ENCODE measurements at places on chromosomes 12 and 14.

- peak; percentile 73 for DNase-seq
Measured at GRCh38 chr12:6335451-6336078, 6.3 kb downstream of the TNFRSF1A start.

- DNase-seq = no peak
Measured at GRCh38 chr14:34241185-34241711, 220.8 kb downstream of the SPTSSA start.

DNA sequence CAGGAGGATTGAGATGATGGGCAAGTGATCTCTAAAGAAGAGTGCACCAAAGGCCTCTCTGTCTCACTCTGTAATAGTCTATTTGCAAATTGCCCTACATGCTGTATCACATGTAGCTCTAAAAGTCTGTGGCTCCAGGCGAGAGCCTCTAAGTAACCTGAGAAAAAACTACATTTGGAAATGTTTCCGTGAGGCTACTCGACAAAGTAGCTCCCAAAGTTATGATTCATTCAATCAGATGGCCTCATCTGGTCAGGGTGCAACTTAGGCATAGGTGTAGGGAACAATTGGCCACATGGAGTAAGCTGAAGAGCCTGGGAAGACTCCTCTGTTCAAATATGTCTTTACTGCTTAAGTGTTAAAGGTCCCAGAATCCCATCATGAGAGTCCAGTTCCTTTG lies 155.4 kb upstream of the PLEKHG7 start:
- no peak for DNase-seq

DNA sequence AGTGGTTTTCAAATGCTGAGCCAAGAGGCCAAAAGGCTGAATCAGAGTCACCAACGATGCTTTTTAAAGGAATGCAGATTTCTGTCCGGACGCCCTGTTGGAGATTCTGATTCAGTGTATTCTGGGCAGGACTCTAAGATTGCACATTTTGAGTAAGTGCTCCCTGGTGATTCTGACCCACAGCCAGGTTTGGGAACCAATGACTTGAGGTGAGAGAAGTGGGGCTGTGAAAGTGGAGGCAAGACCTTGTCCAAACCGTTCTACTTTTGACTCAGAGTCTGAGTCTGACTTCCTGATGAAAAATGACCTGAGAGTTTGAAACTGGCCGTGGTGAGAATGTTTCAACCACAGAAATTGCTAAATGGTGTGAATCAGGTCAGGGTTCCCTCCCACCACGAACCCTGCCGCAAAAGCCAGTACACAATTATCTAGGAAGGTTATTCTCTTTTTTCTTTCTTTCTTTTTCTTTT lies 90.2 kb downstream of the NTN4 start:
- DNase-seq = no peak

GRCh38 chr12:69008520-69008919 lies 75.5 kb upstream of the CPM start:
- DNase-seq = no peak

DNA sequence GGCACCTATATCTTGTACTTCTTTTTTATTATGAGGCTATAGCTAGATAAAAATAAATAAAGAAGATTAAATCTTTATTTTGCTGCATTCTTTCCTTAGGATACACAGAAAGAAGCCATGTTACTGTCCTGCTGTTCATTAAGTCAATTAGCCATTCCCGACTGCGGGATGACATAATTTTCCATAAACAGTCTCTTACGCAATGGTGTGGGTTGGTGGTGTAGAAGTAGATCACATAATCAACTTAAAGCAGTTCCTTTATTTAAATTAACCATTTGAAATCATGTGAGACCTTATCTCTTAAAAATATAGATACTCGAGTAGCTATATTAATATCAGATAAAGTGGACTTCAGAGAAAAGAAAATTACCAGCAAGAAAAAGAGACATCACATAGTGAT lies 40.2 kb downstream of the TAOK3 start:
- no peak for DNase-seq

DNA sequence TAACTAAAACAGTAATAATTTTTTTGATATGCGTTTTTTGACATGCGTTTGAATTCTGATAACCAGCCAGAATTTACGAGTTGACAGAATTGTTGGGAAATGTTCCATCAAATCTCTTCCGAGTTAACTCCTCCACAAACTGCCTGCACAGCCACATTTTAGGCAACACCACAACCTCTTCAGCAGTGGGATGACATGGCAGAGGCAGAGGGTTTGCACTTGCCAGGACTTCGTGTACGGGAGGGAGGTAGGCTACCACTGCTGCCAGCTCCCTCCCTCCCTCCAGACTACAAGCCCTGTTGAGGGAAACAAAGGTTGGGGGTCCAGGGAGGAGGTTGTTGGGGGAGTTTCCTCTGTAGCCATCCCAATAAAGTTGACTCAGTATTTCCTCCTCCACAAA lies 14.5 kb upstream of the ACTR6 start:
- DNase-seq = no peak

DNA sequence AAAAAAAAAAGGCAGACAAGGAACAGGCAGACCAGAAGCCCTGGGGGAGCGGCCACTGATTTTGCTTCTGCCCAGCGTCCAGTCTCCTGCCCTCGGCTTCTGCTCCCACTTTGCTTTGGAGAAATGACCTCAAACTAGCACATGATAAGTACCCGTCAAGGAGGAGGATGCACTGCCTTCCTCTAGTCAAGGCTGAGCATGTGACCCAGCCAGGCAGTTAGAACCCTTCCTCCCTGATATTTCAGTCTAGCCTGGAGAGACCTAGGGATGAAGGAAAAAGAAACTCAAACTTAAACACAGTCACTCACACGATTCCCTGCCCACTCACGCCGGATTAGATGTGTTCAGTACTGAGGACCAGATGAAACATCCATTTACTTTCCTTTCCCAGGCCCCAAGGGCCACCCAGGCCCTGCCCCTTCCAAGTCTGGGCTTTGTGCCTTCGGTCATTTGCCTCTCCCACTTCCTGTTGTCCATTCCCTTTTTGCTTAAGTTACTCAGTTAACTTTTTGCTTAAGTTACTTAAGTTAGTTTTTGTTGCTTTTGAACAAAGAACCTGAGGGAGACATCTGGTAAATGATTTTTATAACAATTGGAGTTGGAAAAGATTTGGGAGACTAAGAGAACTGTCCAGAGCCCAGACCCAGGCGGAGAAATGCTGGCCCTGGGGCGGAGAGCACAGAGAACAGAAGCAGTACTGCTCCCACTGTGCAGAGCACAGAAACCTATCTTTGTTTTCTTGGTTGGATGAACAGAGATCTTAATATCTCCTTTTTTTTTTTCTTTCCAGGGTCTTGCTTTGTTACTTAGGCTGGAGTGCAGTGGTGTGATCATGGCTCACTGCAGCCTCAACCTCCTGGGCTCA lies 23.0 kb upstream of the TTC7B start:
- no peak for DNase-seq

- DNase-seq = no peak
Measured at GRCh38 chr14:24959791-24960331, 90.1 kb downstream of the STXBP6 start.

DNA sequence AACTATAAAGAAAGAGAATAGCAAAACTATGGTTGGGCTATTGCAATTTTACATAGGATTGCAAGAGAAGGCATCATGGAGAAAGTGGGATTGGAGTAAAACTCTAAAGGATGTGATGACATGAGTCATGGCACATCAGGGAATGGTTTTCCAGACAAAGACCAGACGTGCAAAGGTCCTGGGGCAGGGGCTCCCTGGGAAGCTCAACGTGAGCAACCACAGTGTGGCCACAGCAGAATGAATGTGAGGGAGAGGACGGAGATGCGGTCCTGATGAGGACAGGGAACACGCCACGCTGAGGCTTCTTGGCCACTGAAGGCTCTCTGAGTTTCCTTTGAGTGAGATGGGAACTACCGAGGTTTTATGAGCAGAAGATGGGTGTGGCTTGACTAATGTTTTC lies 38.2 kb downstream of the FZD10 start:
- no peak for DNase-seq

DNA sequence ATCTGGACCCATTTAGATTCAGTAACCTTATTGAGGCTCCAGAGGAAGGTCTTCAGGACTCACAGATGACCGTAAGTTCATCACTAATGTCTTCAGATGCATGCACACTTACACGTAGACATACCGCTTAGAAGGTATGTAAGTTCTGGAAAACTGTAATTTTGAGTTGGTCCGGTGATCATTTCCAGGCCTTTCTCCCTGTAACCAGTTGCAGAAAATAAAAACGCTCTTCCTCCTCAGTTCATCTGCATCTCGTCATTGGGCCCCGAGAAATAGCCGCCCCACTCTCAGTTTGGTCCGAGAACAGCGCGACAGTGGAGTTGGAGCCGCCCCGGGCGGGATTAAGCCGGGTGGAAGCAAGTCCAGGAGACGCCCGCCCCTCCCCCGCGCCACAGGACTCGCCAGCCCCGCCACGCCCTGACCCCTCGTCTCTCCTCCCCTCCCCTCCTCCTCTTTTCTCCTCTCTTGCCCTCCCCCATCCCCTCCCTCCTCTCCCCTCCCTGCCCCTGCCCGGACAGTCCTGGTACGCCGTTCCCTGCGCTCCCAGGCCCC lies 83.7 kb downstream of the TNFAIP2 start:
- DNase-seq = no peak

GRCh38 chr14:39023939-39024871 lies 78.8 kb downstream of the SEC23A start:
- no peak for DNase-seq

DNA sequence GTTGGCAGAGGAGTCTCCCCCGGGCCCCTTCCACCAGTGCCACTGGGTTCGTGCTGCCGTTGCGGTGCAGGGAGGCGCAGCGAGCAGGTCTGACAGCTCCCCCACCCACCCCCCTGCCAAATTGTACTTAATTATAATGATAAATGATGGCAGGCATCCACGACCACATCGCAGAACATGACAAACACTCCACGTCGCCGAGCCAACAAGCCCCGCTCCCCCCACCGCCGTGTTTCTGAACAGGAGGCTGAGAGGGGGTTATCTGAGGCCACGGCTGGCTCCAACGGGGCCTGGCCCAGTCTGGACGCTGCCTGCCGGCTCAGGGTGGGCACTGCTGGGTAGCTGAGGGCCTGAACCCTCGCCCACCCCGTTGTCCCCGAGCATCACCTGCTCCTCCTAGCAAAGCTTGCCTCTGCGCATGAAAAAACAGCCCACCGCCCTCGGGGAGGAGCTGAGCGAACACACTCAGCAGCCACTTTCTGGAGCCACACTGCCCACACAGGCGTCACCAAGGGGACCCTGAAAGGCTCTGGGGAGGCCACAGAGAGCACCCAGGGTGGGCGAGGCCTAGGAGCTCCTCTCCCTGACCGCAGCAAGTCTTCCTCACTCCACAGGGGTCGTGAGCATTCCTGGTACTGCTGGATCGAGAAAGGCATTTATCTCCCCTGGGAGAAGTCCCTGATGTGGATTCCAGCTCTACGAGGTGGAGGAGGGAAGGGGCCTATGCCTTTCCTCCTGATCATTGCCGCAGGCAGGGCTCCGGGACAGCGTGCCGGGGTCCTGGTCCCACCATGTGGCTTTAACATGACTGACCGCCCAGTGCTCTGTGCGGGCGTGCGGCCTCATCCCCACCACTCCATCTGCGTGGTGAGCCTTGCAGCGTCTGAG lies 35.4 kb upstream of the DIO3 start:
- no peak for DNase-seq

GRCh38 chr12:18165422-18165871 lies 75.5 kb upstream of the RERGL start:
- no peak for DNase-seq

DNA sequence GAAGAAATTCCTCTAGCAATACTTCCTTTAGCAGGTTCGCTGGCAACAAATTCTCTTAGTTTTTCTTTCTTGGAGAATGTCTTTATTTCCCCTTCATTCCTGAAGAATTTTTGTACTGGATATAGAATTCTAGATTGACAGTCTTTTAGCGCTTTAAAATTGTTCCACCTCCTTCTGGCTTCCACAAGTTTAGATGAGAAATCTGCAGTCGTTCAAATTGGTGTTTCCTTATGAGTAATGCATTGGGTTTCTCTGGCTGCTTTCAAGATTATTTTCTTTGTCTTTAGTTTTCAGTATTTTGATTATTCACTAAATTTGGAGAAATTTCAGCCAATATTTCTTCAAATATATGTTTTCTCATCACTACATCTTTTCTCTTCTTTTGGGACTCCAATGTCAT lies 33.3 kb upstream of the FGF6 start:
- DNase-seq = no peak

- DNase-seq = no peak
Measured at GRCh38 chr14:101623077-101623372, 61.7 kb downstream of the DIO3 start.

DNA sequence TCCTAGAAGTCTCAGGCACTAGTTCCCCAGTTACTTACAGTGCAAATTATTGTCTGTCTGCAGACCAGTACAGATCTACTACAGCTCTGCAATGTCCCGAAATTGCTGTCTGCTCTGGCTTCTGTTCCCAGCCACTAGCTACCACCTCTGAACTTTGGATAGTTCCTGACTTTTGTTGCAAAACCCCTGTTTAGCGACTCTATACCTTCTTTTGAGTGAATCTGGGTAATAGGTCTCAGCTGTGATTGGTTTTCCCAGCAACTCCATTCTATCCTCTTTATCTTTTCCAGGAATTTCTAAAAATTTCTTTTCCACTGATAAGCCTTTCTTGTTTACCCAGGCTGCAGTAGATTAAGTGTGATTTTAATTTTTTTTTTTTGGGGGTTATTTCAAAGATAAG lies 16.8 kb downstream of the KCNJ8 start:
- no peak for DNase-seq

DNA sequence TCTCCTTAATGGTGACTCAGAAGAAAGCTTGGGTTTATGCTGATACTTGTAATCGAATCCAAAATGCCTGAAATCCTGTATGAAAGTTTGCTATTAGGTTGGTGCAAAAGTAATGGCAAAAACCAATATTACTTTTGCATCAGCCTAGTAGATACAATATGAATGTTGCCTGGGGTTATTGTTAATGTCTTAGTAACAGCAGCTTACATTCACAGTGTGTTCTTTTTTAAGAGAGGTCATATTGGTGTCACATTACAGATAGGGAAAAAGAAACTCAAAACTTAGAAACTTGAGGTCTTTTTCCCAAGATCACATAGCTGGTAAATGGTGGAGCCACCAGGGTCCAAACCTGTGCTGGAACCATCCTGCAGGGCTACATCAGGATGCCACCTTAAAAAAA lies 25.2 kb downstream of the SRGAP1 start:
- no peak for DNase-seq

DNA sequence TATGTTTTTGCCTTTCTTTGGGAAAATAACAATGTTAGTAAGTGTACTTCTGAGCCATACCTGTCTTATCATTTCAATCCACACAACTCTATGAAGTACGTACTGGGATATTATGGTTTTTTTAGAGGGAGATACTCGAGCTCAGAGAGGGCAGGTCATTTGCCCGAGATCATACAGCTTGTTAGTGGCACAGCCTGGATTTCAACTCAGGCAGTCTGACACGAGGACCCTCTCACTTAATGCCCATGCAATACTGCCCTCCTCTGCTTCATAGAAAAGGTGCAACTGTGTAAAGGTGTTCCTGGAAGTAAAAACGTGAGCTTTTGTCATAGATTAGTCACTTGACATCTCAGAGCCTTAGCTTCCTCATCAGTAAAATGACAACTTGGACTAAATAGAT lies 128.0 kb downstream of the NDUFA12 start:
- DNase-seq = no peak

- DNase-seq = no peak
Measured at GRCh38 chr14:53409969-53410368, 256.8 kb upstream of the DDHD1 start.
